ENCODE measurements at places on chromosomes 3 and 15.

DNA sequence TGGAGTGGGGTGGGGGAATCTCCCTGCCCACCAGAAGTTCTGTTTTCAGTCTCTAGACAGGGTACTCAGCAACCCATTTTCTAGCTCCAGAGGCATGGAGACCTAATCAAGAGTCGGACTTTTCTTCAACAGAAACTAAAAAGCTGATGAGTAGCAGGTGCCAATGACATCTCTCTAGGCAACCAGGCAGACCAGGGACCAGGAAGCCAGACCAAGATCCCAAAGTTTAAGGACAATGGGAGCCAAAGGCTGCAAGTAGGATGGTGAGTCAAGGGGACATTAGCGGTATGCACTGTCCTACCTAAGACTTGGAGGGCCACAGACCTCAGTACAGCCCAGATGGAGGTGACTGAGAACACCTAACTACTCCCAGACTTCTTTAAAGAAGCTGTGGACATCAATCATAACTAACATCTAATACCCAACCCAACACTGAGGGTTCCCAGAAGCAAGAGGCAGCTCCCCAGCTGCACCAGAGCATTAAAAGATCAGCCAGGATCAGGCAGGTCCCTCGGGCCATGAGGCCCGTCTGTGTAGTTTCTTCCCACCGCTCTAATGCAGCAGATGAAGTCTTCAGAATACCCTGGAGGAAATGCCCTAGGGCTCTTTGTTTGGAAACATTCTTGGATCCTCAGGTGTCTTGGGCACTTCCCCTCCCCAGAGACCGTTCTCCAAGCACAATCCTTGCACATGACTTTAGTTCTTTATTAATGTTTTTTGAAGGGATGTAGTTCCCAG, 979 bp downstream of the CCDC71 start:
- DNase-seq = no peak

GRCh38 chr3:9682096-9682495, 21.5 kb upstream of the CPNE9 start:
- DNase-seq = no peak

DNA sequence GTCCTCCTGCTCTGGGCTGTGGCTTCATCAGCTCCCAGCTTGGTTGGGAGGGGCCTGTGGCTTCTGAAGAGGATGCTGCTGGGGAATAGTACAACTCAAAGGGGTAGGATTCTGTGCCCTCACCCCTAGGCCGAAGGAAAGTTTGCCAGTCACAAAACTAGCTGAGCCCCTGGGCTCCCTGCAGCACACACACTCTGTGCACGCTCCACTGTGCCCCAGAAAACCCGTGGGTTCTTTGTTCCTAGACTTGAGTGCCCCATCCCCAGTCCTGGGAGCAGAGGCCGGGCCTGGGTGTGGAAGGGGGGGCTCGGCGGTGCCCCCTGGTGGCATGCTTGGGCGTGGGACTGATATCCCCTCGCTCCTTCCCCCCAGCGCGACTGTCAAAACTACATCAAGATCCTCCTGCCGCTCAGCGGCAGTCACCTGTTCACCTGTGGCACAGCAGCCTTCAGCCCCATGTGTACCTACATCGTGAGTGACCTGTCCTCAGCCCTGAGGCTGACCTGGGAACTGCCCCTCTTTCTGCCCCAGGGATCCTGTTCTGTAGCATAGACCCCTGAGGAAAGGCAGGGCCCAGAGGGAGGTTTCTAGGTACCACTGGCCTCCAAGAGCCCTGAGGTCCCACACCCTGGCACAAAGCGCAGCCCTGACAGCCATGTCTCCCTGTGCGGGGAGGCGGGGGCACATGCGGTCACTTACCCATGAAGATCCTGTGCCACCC, 14.2 kb downstream of the CIB1 start:
- peak; percentile 46 for DNase-seq

- no peak for DNase-seq
Observed at GRCh38 chr15:39892418-39892817, 27.6 kb downstream of the GPR176 start.

GRCh38 chr3:150610785-150611184, 7.7 kb downstream of the SELENOT start:
- DNase-seq = no peak

- DNase-seq = no peak
Observed at GRCh38 chr3:149332227-149332765, 1.1 kb downstream of the TM4SF18 start.

- no peak for DNase-seq
Observed at GRCh38 chr3:140085001-140085400, 150.0 kb downstream of the CLSTN2 start.

GRCh38 chr3:40593351-40593750, 68.6 kb downstream of the ZNF621 start:
- no peak for DNase-seq

- DNase-seq = no peak
Observed at GRCh38 chr15:39781147-39781966, 1.3 kb downstream of the FSIP1 start.

- no peak for DNase-seq
Observed at GRCh38 chr3:112320691-112321090, 12.3 kb upstream of the CD200 start.

DNA sequence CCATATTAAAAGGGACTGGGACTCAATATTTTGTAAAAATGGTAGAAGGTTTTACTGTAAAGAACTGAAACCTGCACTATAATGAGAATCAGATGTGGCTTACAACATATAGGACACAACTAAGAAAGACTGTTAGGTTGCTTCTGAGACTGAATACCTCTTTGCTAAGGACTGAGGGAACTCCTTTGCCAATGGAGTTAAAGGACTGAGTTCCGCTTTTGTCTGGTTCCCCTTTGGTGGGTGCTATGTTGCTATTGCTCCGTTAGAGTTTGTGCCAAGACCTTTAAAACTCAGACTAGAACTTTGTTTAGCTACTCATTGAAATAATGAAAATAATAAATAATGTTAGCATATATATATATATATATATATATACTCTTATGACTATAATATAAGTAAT, 147.8 kb upstream of the KCNMB2 start:
- DNase-seq = no peak

DNA sequence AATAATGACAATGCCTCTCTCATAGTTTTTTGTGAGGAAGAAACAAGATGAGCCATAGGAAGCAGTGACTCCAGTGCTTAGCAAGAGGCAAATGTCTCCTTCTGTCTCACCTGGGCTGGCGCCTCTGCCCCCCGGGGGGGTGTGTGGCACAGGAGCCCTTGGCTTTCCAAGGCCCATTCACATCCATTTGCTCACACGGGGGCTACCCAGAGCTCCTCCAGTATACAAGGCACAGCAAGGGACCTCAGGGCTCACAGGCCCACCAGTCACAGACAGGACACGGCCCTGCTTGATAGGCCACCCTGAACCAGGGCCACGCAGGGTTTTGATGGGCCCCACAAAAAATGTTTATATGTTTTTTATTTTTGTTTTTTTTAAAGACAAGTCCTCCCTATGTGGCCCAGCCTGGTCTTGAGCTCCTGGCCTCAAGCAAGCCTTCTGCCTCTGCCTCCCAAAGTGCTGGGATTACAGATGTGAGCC, 21.9 kb upstream of the EHD4 start:
- DNase-seq = no peak

- no peak for DNase-seq
Observed at GRCh38 chr3:22453906-22454535, 703.0 kb upstream of the ZNF385D start.

DNA sequence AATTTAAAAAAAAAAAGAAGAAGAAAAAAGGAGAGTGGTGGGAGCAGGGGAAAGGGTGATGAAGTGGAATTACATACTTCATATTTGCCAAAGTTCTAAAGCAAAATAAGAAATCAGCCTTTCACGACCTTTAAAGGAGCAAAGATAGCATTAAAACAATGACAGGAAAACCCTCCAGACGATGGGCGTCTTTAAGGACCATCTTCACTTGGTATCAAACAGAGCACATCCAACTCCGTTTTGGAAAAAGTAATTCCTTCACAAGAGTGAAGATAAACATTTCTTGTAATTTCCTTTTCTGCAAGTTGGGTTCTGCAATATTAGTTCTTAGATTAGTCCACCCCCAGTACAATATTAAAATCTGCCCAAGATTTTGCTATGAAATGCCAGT, 32.8 kb downstream of the FRMD4B start:
- no peak for DNase-seq

DNA sequence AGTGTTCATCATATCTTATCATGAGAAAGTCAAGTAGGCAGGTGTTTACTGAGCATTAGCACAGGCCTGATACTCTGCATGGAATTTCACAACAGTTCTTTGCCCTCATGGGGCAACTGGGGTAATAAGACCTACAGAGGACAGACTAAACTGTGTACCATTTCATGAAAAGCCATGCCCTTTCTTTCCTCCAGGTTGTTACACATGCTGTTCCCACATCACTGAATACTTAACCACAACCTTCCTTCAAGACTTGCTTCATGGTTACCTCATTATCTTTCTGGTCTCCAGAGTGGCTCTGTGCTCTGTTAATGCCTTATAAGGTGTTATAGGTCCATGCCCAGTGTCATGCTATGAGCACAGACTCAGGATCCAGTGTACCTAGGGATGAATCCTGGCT, 28.2 kb upstream of the RSL24D1 start:
- DNase-seq = no peak

DNA sequence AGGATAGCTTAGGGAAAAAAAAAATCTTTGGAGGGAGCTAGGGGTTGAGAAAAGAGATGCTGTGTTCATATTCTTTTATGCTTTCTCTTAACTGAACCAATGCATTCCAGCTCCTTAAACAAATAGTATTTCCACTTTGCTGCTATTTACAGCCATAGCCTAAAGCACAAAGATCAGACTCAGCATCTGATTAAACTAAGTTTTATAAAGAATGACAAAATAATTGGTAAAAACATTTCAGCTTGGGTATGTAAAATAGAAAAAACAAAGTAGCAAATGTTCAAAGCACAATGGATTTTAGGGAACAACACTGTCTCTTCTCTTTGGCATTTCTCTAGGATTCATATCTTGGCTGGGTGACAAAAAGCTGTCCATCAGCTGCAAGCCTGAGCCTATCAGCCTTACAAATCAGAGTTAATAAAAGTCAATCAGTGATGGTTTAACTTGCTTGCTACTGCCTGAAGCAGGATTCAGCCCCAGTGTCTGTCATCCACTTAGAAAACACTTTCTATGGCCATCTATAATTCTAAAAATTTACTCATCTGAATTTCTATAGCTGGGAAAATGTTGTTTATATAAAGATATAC, 232.1 kb upstream of the CDIN1 start:
- DNase-seq = no peak

GRCh38 chr15:51403072-51403878, 61.8 kb downstream of the GLDN start:
- peak; percentile 73 for DNase-seq

DNA sequence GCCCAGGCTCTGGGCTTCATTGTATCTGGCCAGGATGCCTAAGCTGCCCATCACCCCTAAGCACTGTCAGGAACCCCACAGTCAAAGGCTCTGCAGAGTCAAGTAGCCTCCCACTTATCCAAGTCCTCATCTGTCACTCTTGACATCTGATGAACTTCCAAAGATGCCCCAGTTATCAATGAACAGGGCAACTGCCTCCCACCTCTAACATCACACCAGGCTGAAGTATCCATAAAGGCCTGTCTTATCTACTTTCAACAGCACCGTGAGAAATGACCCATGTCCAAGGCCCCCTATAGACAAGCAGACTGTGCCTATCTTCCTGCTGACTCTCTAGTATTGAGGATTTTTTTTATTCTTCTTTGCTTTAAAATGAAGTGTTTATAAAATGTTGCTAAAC, 56.4 kb downstream of the TRIM69 start:
- no peak for DNase-seq

DNA sequence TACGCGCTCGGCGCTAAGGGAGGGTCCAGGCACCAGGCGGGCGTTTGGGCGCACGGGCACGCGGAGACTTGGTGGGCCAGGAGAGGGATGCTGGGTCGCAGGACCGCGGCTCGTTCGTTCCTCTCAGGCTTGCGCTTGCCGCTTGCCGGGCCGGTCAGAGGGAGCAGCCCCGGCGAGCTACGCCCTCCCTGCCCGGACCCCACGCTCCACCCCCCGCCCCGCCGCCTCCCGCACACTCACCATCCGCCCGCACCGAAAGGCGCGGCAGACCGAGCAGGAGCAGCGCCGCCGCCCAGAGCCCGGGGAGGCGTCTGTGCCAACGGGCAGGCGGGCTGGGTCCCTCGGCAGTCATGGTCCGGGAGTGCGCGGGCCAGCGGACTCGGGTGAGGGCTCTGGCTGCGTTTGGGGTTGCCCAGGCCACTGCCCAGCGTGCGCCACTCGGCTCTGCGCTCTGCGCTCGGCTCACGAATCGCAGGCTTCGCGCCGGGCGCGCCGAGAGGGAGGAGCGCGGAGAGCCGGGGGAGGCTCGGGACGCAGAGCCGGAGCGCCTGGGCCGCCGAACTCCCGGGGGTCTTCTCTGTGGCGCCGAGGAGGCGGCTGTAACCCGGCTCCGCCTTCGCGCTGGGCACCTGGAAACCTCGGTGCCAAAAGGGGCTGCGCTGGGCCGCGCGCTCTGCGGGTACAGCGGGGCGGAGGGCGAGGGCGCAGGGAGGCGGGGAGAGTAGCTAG, at the start of gene SUSD5:
Gene SUSD5 (minus strand): TSS at position 365 of the 729 bp plus-strand sequence. CDS start 13 bp downstream, at position 352.
- DNase-seq = no peak

DNA sequence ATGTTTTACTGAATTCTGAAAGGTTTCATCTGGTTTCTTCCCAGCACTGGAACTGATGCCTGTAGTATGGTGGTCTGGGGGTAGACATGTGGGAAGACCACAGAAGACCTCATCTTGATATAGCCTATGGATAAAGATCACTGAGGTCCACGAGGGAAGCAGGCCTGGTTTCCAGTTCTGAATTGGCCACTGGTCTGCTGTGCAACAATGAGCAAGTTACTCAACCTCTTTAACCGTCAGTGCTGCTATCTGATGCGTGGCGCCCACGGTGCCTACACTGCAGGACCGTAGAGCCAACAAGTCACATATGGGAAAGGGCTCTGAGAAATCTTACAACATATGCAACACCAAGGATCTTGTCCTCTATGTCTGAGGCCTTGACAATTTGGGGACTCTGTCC, 13.3 kb downstream of the TLE3 start:
- DNase-seq = no peak
